ENCODE measurements at places on chromosomes 7 and 10.

- DNase-seq = no peak
These were observed 2.2 kb upstream of the LAT2 start for GRCh38 chr7:74207586-74207985.

DNA sequence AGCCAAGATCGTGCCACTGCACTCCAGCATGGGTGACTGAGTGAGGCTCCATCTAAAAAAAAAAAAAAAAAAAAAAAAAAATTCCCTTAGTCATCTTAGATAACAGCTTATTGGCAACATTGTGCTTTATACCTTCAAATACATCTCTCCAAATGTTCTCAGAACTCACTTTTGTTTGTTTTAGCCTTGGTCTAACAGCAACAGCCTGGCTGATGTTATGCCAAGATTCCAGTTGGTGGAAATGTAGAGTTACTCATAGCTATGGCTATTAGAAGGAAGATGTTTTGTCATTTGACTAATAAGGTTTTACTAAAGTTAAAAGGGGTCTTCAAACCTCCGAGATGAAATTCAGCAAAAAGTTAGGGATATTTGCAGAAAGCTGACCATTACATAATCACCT lies 481.4 kb downstream of the NEBL start:
- DNase-seq = no peak

DNA sequence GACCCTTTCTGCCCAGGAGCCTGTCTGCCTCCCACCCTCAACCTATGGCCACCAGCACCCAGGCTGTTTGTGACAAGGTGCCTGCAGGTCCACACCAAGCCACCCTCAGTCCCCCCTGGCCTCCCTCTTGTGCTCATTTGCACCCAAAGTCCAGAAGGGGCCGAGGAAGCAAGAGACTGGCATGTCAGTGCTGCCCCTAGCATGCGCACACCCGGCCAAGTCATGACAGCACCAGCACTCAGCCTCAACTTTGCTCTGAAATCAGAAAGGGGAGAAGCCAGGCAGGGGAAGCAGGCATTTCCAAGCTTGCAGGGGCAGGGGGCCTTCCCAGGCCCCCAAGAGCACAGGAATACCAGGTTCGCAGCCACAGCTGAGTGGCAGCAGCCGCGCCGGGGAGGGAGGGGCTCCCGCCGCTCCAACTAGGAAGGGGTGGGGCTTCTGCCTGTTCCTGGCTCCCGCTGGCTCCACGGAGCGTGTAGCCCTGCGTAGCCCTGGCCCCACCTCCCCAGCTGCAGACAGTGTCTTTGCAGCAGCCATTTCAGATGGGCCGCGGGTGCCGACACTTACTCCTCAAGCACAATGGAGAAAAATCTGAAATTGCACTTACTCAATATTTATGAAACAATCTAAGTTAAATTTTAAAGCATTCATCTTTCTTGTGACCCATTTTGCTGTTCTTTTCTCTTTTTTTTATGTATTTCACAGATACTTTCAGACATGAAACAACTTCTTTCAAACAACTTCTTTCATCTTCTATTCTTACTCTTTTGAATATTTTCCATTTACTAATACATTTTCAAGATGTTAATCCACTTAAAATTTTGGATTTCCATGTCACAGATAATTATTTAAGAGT lies 54.9 kb upstream of the ABCB5 start:
- no peak for DNase-seq

DNA sequence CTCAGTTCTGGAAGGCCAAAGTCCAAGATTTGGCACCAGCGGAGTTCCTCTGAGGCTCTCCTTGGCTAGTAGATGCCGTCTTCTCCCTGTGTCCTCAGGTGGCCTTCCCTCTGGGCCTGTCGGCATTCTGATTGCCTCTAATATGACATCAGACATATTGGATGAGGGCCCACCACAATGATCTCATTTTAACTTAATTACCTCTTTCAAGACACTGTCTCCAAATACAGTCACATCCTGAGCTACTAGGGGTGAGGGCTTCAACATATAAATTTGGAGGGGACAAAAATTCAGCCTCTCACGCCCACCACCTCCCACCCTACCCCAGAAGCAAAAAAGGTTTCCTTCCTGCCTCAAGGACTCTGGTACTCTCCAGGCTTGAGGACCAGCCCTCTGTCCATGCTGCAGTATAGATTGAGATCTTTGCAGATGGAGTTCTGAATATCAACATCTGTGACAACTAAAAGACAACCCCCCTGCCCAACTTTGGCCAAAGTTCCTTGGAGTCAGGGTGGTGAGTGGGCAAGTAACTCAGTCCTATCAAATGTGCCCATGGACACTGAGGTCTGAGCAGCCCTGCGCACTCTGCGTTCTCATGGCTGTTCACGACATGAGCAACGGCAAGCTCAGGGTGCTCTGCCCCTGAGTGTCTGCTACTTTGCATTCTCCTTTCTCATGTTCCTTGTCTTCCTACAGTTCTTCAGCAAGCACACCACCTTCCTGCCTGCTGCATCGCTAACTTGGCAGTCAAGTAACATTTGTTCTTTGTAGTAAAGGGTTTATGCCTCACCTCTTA lies 11.5 kb downstream of the TMEM176B start:
- peak; percentile 3 for DNase-seq

DNA sequence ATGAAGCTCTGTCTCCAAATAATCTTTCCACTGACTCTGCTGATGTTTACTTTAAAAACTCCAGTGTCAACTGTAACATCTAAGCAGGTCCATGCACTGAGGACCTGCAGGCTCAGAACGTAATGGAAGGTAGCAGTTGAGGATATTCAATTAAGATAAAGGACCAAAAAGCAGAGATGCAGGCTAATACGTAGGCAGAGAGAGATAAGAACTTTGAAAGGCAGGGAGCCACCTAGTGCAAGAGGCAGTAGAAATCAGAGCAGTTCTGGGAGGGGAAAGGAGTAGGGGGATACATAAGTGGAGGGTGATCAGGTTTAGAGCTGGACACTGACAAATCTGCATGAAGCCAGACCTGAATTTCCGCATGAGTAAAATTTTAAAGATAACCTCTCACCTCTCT lies 114.5 kb upstream of the POM121L12 start:
- DNase-seq = no peak

- peak; percentile 33 for DNase-seq
These were observed 38.8 kb downstream of the FGFR2 start for GRCh38 chr10:121559326-121560026.

DNA sequence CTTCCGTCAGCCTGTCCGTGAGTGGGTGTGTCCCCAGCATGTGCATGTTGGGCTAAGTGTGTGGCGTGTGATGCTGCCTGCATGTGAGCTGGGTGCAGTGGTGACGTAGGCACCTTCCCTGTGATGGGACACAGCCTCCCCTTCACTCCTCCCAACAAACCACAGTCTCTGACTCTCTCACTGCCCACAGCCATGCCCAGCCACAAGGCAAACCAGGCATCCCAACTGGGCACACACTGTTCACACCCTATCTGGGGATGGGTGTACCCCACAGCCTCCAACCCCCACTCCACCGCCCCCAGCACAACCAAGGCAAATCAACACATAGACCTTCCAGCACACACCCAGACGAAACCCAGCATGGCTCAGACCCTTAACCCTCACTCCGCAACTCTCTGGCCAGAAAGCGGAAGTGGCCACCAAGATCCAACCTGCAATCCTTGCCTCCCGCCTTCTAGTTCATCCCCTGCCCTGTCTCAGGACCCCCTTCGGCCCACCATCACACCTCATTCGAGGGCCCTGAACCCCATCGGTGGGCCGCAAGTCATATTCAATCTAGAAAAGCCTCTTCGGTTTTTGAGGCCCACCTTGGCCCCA lies 10.4 kb downstream of the PSD start:
- DNase-seq = no peak

DNA sequence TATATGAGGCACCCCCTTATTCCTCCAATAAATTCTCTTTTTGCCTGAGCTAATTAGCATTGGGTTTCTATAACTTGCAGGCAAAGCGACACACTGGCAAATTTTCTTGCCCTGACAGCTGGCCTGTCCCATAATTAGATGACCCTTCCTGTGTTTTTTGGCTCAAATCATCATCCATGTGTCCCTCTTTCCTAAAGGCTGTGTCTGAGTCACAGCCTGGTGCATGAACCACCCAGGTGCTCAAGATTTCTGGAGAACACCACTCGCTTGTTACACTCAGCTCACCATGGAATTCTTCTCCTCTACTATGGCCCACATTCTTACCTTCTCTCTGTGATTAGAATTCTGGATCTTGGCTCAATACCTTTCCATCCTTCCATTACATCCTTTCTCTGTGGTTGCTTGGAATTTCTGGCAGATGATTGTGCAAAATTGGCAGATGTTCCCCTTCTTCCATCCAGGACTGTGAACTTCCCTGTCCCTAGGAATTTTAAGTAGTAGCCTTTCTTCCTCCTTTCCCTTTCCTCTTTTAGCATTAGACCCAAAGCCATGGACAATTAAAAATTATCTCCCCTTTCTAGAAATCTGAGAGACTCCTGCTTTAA lies 116.0 kb upstream of the ANKRD1 start:
- no peak for DNase-seq

DNA sequence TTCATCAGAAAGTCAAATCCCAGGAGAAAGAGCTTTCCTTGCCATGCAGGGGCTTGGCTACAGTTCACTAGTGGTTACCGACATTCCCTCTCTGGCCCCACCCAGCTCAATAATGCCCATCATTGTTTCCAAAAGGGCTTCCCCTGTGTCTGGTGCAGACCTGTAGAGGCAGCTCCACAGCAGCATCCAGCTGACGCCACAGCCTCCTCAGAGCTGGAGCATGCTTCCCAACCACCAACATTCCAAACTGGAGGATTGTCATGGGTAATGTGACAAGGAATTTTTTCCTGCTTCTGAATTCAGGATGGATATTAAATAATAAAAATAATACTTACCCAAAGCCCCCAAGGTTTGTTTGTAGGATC lies 77.4 kb downstream of the ZNF365 start:
- DNase-seq = no peak

DNA sequence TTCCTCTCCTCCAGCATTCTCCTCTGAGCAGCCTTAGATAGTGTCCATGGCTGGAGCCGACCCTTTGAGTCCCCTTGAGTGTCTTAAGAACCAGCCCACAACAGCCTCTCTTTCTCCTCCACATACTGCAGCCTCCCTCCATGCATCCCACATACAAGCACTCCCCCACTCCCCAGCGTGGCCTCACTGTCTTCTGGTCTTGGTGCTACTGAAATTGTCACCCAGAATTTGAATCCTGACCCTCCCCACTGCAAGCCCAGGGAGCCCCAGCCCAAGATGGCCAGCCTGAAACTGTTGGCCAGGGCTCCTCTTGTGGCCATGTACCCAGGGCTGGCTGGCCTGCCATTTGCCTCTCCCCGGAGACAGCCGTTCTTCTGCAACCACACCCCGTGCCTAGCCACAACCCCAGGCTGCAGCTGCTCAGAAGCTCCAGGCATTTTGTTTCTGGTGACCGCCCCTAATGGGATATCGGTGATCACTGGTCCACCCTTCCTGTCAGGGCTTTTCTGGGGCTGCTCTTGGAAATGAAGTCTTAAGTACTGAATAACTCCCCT lies 18.8 kb upstream of the SH2D4B start:
- no peak for DNase-seq

DNA sequence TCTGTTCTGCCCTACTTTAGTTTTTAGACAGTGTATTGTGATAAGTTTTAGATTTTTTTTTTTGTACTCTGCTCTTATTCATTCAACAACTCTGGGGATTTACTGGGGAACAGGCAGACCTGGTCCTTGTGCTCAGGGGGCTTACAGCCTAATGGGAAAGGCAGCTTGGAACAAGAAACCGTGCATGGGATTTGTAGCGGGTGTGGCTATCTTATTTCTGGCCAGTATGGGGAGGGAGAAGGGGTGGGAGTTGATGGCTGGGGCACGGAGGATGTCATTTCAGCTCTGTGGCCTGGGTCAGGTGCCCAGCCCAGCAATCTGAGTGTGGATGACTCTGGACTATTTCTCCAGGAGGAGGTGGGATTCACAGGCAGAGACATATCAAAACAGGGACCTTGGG lies 47.0 kb downstream of the GRK5 start:
- no peak for DNase-seq

DNA sequence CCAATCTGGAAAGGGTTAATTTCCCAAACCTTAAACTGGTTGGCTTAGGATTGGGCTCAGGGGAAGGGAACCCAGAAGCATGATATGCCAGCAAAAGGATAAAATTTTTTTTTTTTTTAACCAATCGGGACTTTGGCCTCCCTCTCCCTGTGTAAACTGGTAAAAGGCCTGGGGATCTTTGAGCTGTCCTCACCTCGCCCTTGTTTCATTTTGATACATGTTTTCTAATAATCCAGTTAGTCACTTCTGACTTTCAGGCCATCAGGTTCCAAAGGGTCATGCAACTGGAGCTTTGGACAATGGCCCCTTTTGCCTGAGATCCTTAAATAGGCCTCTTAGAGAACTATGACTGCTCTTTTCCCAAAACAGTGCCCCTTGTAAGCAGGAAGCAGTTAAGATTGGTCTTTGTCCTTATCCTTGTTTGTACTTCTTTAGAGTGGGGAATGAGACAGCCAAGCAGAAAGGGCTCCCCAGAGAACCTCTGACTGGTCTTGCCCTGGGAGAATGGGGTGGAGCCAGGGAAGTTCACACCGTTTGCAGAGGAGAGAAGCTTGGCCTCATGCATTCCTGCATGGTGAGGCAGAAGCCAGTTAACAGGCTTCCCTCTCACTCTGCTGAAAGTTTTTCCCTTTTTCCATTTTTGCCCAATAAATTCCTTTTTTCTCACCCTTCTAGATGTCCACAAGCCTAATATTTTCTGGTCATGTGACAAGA lies 424.2 kb upstream of the CNTNAP2 start:
- no peak for DNase-seq

GRCh38 chr10:96610817-96611216 lies 24.0 kb upstream of the TM9SF3 start:
- no peak for DNase-seq

DNA sequence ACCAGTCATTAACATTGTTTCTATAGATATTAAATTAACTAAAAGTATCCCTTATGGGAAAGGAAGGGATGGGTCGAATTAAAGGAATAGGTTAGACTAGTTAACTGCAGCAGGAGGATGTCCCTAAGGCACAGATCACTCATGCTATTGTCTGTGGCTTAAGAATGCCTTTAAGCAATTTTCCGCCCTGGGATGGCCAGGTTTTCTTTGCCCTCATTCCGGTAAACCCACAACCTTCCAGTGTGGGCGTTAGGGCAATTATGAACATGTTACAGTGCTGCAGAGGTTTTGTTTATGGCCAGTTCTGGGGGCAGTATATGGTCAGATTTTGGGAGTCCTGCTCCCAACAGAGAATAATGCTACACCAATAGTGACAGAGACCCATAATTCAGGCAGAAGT lies 139.3 kb upstream of the CDK13 start:
- DNase-seq = no peak

GRCh38 chr10:125662584-125662983 lies 20.4 kb downstream of the TEX36 start:
- no peak for DNase-seq

- DNase-seq = no peak
These were observed 3.5 kb upstream of the AKR1B1 start for GRCh38 chr7:134462337-134462925.

DNA sequence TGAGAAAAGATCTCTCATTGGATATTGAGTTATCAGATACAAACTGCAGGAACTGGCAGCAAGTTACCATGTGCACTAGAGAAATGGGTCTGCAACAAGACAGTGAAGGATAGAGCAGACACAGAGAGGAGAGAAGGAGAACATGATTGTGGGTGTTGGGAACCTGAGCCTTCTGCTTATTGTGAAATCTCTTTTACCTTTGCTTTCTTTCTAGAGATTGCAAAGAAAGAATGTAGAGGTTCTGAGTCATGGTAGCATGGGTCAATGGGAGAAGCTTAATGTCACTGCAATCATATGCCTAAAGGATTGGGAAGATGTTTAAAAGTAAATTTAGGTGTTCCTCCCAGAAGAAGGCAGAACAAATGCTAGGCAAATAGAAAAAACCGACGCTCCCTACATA lies 821.4 kb downstream of the CCSER2 start:
- no peak for DNase-seq

GRCh38 chr7:74502216-74502891 lies 48.6 kb downstream of the GTF2IRD1 start:
- DNase-seq = peak; percentile 35
